HuH-7.5 (cell line): ENCODE measurements at places on chromosomes 7 and 10.

GRCh38 chr10:26534384-26534783, 96.2 kb downstream of the APBB1IP start:
- no peak for DNase-seq

DNA sequence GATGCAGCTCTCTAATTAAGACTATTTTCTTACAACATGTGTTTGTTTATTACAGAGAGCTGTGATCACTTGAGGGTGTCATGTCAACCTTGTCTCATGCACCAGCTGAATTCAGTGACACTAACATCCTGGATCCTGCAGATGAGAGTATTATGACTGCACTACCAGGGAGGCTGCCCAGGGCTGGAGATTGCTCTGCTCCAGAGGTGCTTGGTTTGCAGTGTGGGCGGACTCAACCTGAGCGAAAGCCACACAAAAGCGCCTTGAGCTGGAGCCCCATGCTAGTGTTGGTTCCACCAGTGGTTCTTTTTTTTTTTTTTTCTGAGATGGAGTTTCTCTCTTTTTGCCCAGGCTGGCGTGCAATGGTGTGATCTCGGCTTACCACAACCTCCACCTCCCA, 33.8 kb upstream of the ATXN7L1 start:
- no peak for DNase-seq

DNA sequence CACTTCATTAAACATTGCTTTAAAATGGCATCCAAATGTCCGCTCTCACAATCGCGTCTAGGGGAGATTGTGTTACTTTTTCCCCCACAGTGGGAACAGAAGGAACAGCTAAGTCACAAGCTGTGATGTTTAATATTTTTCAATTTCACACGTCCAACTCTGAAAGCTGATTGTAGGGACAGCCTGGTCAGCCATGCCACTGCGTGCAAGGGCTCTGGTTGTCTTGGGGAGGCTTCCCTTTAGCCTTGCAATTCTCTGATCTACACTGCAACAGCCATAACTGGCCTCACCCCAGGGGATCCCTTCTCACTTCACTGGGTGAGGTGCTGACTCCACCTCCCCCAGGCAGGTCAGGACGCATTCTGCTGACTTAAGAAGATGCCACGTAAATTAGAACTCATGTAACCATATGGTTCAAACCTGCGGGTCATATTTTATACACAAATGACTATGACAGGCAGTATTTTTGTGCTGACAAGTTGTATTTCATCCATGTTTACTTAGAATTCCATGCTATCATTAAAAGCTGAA, 425.2 kb upstream of the NFE2L3 start:
- DNase-seq, result no peak

GRCh38 chr7:932651-932975, 21.9 kb downstream of the ADAP1 start:
- DNase-seq, result no peak

GRCh38 chr10:102435529-102436233, 3.3 kb upstream of the CUEDC2 start:
- no peak for DNase-seq

DNA sequence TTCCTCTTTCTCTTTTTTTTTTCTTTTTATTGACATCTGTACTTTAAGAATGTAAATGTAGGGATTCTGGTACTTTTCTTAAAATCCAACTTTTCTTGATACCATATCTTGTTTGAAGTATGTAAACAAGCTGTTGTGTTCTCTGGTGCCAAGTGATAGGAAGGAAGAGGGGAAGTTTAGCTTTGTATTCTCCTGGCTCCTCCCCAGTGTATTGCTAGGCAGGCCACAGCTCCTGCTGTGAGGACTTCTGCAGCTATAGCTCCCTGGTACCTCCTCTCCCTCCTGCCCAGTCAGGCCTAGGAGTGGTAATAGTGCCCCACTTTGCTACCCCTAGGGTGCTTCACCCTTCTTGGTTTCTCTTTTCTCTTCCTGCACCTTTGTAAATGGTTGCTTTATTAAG, 45.3 kb upstream of the SP8 start:
- DNase-seq, result no peak
